Stimulated activated CD4-positive, alpha-beta T cell treated with anti-CD3 and anti-CD28 coated beads, TNF-alpha, amount 100 ng/mL, for 24 hours (primary cell): ENCODE measurements at places on chromosomes 4 and X.

DNA sequence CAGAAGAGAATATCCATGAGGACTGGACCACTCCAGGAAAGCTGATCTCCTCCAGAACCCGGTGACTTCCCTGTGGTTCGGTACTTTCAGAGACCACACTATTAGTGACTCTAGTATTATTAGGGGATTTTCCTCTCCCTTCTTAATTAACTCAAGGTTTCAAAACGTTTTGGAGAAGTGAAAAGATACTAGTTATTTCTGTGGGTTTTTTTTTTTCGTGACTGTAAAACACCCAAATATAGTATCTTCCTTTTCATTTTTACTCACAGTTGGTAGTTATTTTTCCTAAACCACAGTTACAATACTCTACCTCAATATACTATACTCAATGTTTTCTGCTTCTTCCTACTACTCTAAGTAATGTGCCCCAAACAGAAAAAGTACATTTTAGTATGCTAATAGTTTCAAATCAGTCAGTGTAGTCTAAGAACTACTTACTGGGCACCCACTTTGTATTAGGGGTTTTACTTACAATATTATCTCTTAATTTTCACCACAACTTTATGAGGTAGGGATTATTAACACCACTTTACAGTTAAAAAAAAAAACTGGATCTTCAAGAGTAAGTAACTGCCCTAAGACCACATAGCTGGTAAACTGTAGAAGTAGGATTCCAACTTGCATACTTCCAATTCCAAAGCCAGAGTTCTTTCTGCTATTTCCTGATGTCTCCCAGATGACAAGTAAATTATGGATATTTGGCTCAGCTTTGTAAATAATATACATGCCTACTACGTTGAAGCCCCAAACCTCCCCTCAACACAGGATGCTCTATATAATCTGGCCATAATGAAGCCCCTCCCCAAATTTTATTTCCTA lies 45.0 kb downstream of the SLC9A7 start:
- DNase-seq = no peak

GRCh38 chr4:25860586-25861279 lies 2.1 kb downstream of the SEL1L3 start:
- no peak for DNase-seq

DNA sequence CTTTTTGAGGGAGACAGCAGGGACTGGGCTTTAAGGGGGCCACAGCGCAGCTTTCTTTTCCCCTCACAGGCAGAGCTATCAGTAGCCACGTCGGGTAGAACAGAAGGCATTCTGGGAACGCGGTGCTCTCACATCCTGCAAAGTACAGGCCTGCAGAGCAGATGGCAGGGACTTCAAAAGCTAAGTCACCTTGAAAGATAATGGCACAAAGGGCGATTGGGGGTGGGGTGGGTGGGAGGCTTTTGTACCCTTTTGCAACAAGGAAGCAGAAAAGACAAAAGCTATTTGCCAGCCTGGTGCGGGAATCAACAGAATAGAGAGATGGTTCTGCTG lies 93.9 kb downstream of the PHKA2 start:
- DNase-seq = no peak

GRCh38 chr4:25030277-25031076 lies at the start of gene LGI2:
Gene LGI2, minus strand, starts transcription at chr4:25030946. Its CDS starts 253 bp downstream, at chr4:25030693.
- DNase-seq = no peak

- DNase-seq = no peak
Observed at GRCh38 chrX:86171366-86171765, 23.1 kb downstream of the DACH2 start.

DNA sequence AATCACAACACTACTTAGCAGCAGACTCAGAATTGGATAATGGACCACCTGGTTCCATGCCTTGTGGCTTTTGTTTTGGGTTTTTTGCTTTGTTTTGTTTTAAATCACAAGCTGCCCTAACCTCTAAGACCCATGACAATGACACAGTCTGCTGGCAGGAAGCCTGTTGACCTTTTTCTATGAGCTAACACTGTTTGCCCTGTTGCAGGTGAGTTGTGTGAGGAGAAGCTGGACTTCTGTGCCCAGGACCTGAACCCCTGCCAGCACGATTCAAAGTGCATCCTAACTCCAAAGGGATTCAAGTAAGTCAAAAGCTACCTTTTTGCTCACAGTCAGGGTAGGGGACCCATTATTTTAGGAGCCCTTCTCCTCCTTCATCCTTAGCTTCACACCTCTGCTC lies 110.8 kb upstream of the PACRGL start:
- no peak for DNase-seq
